Stimulated activated CD4-positive, alpha-beta T cell treated with anti-CD3 and anti-CD28 coated beads, Interleukin-1b, Interleukin-23, amount 100 ng/mL, for 4 hours (primary cell): ENCODE measurements at places on chromosomes 13 and 19.

DNA sequence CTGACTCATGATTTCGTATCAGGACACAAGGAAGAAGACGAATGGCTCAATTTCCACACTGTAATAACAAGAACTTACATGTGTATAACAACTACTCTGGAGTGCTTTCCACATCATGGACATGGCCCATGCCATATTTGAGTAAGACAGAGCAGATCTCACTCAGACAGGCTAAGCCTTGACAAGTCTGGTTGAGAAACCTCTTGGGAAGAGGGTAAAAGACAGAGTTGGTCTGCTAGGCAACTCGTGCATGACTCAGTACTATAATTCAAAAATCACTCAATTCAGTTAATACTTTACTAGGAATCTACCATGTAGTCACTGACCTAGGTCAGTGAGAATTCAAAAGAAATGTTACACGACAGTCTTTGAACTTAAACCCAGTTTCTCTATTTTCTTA, 5.7 kb upstream of the THSD1 start:
- no peak for DNase-seq

- DNase-seq: no peak
Measured at GRCh38 chr13:87820241-87820640, 149.1 kb downstream of the SLITRK5 start.

DNA sequence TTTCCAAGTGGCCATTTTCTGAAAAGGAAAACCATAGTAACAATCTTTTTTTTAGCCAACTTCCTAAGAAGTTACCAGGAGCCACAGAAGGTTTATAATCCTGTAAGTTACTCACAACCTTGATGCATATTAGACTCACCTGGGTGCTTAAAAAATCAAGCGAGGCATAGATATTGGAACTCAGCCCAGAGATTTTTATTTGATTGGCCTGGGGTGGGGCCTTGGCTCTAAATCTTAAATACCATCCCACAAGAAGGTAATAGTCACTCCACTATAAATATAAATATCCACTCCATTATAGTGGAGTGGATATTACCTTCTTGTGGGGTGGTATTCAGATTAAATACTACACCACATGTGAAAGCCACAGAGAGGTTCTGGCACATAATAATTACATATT, 429.6 kb downstream of the RFC3 start:
- no peak for DNase-seq

- DNase-seq: no peak
Measured at GRCh38 chr19:31821346-31821745, 472.1 kb upstream of the TSHZ3 start.

DNA sequence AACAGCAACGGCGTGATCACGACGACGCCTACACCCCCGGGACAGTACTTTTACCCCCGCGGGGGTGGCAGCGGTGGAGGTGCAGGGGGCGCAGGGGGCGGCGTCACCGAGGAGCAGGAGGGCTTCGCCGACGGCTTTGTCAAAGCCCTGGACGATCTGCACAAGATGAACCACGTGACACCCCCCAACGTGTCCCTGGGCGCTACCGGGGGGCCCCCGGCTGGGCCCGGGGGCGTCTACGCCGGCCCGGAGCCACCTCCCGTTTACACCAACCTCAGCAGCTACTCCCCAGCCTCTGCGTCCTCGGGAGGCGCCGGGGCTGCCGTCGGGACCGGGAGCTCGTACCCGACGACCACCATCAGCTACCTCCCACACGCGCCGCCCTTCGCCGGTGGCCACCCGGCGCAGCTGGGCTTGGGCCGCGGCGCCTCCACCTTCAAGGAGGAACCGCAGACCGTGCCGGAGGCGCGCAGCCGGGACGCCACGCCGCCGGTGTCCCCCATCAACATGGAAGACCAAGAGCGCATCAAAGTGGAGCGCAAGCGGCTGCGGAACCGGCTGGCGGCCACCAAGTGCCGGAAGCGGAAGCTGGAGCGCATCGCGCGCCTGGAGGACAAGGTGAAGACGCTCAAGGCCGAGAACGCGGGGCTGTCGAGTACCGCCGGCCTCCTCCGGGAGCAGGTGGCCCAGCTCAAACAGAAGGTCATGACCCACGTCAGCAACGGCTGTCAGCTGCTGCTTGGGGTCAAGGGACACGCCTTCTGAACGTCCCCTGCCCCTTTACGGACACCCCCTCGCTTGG, 966 bp downstream of the JUNB start:
- peak; percentile 66 for DNase-seq

GRCh38 chr13:113211774-113212173, 2.4 kb downstream of the CUL4A start:
- no peak for DNase-seq

GRCh38 chr13:80086304-80086721, 254.6 kb downstream of the SPRY2 start:
- no peak for DNase-seq

- no peak for DNase-seq
Measured at GRCh38 chr19:17841371-17841809, 6.4 kb downstream of the JAK3 start.

- peak; percentile 49 for DNase-seq
Measured at GRCh38 chr19:3224346-3225168, at the start of gene CELF5. TSS of gene CELF5 (plus strand) at chr19:3224661. CDS start at chr19:3224740, 79 bp downstream.

DNA sequence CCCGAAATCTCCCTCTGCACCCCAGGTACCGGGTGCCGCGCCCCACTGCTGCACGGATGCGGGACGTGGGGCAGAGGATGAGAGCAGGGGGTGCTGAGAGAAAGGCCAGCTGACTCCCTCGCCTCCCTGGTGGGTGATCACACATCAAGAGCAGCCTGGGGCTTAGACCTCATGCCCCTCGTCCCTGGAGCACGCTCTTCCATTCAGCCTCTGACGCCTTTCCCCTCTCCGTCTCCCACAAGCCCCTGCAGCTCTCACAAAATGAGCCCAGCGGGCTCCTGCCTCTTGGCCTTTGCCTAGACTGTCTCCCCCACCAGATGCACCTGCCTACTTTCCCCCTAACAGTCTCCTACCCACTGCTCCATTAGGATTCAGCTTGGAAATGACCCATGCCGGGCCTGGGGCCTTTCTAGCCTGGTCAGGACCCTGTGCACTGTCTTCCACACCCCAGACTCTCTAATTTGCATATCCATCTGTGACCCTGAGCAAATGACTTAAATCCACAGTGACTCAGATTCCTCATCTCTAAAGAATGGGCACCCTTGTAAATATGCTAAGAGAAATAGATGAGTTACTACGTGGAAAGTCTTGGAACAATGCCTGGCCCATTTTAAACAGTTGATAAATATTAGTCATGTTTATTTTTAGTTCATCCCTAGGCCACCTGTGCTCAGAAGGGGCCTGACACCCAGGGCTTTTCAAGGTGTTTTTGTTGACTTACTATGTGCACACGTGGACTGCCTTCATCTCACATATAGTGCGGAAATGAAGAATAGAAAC, 582 bp upstream of the PTPRH start:
- DNase-seq: no peak

DNA sequence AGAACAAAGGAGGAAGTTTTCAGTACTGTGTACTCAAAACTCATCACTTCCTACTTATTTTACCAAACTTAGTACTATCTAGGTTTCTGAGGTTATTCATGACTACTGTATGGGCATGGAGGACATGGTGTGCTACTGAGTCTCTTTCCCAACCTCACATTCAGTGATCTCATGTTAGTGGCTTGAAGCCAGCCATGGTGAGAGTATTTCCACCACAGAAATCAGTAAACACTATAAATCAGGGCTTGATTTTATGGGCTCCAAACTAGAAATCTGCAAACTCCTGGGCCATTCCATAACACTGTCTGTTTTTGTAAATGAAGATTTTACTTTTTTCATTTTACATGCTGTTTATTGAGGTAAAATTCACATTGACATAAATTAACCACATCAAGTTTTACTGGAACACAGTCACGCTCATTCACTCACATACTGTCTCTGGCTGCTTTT, 19.7 kb downstream of the MED26 start:
- no peak for DNase-seq

GRCh38 chr13:58611117-58611516, 979.6 kb downstream of the PCDH17 start:
- no peak for DNase-seq

- DNase-seq: no peak
Measured at GRCh38 chr19:34990578-34991192, 9.4 kb upstream of the GRAMD1A start.

DNA sequence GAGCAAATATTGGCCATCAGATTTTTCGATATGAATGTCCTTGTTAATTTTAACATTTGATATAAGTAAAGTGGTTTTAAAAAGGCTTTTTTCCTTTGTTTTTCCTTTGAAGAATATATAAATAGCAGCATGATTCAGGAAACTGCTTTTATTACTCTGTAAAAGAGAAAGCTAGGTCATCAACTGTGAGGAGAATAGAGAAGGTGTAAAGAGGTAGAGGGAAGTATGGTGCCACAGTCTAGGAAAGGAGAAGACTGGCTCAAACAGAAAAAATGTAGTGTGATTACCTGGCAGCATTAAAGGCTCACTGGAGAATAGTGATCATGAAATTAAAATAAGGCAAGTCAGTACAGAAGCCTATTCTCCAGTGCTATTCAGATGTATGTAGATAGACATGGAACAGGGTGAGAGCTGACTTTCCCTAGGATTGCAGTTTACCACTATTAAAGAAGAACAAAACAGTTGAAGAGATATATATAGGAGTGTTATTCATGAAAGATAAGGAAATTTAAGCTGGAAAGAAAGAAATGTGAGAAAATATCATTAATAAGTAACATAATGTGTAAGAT, 1115.9 kb upstream of the PCDH9 start:
- no peak for DNase-seq

DNA sequence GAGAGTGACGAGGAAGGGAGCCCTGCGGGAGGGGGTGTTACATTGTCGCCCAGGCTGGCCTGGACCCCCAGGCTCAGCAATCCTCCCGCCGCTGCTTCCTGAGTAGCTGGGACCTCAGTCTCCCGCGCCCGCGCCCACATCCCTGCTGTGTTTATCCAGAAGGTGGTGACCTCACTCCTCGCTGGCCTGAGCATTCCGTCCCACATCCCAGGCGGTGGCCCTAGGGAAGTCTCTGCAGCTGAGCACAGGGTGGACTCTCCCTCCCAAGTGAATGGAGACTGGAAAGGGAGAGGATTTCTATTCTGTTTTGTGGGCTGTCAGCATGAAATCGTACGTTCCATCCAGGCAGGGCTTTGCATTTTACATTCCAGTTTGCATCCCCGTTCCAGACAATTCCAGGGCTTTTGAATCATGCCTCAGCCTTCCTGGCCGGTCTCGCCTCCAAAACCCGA, 401 bp upstream of the ZNF765 start:
- no peak for DNase-seq

- DNase-seq: no peak
Measured at GRCh38 chr13:51740698-51741097, 63.3 kb downstream of the DHRS12 start.

DNA sequence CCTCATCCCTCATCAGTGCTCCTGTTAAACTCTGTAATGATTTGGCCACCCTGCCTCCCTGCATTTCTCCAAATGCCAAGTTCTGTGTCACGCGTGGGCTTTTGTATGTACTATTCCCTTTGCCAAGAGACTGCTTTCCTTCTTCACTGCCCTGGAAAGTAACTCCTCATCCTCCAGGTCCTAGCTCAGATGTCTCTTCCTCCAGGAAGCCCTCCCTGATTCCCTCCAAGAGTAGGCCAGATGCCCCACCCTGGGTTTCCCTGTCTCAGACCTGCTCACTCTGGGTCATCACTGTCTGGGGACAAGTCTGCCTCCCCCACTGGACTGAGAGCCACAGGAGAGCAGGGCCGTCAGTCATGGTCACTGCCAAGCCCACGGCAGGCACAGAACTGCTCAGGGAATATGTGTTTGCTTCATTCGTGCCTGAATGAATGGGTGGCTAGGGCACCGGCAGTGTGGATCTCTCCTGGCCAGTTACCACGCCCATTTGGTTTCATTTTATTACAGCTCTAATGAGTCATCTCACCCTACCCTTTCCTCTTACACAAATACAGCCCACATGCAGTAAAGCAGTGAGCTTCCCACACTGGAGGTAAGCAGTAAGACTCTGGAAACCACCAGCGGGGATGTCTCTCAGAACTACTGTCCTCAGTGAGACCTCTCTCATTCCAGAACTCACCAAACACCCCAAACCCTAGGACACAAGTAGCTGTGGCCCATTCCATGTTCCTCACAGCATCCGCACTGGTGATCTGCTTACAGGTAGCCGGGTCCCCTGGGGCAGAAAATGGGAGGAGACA, 12.1 kb upstream of the GPR4 start:
- no peak for DNase-seq

DNA sequence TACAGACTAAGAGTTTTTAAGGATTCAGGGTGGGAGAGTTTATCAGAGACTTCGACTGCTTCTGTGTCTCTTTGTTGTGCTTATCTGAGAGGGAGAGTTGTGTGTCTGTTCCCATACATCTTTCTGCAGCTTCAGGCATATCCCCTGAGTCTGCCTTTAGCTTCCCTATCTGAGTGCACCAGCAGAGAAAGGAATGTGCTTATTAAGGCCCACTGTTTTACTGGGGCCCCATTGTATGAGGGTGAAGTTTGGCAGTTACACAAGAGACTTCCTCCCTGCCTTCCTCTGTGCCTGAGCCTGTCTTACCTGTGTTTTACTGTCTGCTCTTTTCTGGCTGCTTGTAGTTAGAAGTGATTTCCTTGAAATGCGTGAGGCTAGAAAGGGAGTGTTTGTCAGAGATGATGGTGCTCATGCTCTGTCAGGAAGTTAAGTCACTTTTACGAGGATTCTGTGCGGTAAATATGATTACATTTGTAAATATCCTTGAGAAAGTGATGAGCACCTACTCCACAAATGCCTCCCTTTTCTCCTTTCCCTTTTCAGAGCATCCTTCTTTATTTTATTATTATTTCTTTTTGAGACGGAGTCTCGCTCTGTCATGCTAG, 1228.9 kb upstream of the MIR17HG start:
- DNase-seq: no peak

DNA sequence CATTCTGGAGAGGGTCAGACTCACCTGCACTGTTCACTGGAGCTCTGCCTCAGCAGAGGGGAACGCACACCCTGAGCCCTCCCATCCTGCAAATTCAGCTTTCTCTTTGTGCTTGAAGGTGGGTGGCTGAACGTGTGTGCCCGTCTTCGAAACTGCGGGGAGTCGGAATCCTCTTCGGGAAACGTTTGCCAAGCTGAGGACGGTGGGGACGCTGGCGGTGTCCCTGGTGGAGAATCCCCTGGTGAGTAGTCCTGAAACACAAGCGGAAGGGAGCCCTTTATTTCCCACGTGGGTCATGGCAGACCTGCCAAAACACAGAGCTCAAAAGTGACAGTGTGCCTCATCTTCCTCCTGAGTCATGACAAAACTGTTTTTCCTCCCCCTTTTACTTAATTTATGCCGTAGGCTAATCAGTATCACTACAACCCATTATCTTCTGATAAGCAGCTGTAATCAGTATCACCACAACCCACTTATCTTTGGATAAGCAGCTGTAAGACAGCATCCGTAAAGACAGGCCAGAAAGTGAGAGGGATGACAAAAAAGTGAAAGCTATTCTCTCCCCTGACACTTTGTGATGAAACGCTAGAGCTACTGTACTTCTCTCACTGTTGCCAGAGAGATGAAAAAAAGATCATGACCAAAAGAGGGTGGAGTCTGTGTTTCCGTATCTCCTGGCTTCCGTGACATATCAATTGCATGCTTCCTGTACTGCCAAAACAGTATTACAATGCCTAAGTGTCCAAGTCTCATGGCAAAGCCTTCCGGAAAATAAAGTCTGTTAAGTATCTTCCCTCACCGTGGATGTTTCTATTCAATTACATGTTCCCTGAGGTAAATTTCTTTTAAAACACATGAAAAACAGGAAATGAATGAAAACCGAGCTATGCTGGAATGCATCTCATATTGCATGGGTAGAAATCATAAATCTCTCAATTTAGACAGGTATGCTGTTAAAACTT, 155.5 kb downstream of the TBC1D4 start:
- DNase-seq: peak; percentile 45

- peak; percentile 65 for DNase-seq
Measured at GRCh38 chr19:13104360-13104847, 1.7 kb upstream of the LYL1 start.

- DNase-seq: peak; percentile 28
Measured at GRCh38 chr19:7699417-7700401, 2.2 kb downstream of the FCER2 start.
